MCF 10A (cell line): ENCODE measurements at places on chromosomes 16 and 17. TPM values are rescaled to one million over a fixed set of nuclear protein-coding genes. Genes with fewer than 3 reads are reported as not detected.

ANKRD40CL gene
- total RNA-seq, result not detected in 2 replicates

SKAP1 gene
- total RNA-seq, result not detected in 2 replicates

RABEP2 gene
- total RNA-seq, result 10.7 and 17.8 TPM in 2 replicates

- DNase-seq, result no peak
These were observed 23.6 kb downstream of the XYLT1 start for GRCh38 chr16:17447101-17447569.

DNA sequence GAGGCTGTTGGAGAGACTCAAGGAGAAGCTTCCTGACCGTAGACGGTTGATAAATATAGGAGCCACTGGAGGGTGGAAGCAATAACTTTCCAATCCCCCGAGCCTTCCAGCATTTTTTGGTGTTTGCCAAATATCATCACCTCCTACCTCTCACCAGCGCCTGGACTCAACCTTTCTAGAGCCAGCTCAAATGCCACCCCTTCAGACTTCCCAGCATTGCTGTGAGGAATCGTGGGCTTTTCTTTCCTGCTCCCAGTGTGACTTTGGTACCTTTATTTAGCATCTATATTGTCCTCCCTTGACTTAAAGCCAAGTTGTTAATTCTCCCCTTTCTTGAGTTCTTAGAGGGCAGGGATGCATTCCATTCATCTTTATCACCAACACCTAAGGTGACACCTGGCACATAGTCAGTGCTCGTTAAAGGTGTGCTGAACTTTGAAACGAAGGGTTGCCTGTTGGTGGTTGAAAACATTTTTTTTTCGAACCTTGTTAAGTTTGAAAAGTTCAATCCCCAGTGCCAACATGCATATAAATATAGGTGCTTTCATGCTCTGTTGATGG is 35.3 kb upstream of the CCR7 start:
- no peak for DNase-seq

- DNase-seq, result peak; percentile 54
These were observed 13.5 kb downstream of the SPPL2C start for GRCh38 chr17:45857977-45858708.

- no peak for DNase-seq
These were observed 19.9 kb downstream of the DHX38 start for GRCh38 chr16:72113616-72113945.

DNA sequence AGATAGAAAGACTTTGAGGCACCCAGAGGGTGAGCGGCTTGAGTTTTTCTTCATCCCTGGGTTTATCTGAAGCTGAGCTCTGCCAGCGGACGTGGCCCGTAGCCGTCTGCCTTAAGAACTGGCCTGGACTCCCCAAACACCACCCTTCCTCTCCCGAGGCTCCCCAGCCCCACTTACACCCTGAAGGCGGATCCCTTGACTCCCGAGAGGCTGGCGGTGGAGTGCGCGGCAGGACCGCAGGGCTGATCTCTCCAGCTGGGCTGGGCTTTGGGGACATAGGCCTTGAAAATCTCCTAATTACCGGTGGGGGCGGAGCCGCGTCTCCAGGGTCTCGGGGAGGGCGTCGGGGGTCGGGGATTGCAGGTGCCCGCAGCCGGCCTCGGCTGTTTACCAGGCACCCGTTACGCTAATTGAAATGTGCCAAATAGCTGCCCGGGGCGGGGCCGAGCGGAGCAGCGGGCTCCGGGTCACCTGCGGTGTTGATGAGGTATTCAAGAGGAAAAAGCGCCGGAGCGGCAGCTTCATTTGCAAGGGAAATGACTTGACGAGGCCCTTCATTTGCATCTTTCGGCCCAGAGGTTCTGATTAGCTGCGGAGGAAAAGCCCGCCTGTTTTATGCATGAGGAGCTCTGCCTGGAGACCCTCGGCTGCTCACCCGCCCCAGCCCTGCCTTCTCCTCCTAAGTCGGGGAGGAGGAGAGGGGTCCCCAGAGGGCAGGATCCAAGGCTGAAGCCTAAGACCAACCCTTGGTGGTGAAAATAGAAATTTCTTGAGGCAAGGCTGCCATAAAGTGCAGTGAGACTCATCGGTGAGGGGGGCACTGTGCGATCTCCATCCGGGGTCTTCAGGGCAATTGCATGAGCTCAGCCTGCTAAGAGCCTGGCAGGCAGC is 100.7 kb downstream of the MGAT5B start:
- DNase-seq, result no peak

- no peak for DNase-seq
These were observed 33.3 kb downstream of the TNFRSF13B start for GRCh38 chr17:16938496-16939207.

DNA sequence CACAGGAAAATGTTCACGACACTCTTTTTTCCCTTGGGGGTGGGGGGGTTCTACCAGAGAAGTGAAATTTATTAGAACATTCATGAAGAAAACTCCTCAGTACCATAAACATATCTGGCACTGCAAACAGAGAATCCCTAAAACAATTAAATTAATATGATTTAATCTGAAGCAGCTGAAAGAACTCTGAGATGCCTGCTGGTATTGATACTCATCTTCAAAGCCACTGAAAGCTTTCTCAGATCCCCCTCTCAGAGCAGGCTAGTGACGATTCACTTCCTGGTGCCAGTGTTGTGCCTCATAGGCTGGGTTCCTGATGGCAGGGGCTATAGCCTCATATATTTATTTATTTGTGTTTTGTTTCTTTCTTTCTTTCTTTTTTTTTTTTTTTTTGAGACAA is 52.7 kb downstream of the MYH10 start:
- no peak for DNase-seq

DNA sequence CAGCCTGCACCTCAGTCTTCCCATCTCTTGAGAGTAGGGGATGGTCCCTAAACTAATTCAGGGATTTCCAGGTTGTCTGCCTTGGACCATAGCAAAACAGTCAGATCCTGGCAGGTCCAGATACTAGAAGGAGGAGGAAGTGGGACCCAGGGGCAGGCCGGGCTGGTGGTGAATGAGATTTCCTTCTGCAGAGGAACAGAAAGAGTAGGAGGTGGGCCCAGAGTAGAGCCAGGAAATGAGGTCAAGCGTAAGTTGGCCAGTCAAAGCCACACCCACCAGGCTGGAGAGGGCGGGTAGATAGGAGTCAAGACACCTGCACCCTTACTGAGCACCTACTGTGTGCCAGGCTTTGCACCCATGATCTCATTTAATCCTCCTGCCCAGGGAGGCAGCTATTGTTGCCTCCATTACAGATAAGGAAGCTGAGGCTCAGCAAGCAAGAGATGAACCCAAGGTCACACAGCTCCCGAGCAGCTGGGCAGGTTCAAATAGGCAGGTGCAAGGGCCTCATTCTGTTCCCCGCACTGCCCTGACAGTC is 2.6 kb downstream of the CDH5 start:
- no peak for DNase-seq
